CD8-positive, alpha-beta memory T cell (primary cell): ENCODE measurements at places on chromosomes 7 and 10. TPM values are rescaled to one million over a fixed set of nuclear protein-coding genes. Genes with fewer than 3 reads are reported as not detected.

The OPN4 gene
- not detected for total RNA-seq

The ITPRID1 gene
- not detected for total RNA-seq

DNA sequence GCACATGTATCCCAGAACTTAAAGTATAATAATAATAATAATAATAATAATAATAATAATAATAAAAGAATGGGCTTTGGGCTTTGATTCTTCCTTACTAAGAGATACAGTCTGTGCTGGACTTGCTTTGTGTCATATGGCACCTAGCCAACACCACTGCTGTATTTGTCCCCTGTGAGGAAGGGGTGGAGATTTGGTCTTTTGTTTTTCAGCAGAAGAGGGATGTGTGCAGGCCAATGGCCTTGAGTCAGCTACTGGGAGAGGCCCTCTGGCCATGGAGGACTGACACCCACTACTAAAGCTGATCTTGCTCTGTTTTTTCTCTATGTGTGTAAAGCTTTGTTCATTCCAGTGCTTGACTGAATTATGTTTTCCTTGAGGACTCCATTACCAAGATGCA lies 573.0 kb upstream of the PCDH15 start:
- H3K4me1 ChIP-seq: no peaks in the 10 kb centered on the region
- no peaks in the 10 kb centered on the region for H3K36me3 ChIP-seq
- H3K27ac ChIP-seq: no peak overlapping the region
- no peak for DNase-seq
- H3K4me3 ChIP-seq: no peak overlapping the region
- no peaks in the 10 kb centered on the region for H3K27me3 ChIP-seq

DNA sequence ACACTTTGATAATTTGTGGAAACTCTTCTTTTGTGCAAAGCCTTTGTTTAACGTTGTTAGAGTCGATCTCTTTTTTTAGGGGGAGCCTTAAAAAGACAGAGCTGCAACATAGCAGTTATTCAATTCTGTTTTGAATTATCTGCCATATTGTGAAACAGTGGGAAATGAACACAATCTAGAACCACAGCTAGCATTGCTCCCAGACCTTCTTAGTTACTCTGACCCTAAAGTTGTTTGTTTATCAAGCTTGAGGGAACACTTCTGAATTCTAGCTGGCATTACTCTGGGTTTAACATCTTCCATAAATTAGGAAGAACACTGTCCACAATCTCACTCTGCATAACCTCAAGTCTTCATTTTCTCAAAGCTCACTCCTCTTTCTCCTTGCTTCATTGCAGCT lies 217.7 kb downstream of the PRKG1 start:
- no peak overlapping the region for H3K27ac ChIP-seq
- no peak overlapping the region for H3K4me3 ChIP-seq
- H3K36me3 ChIP-seq: no peaks in the 10 kb centered on the region
- H3K4me1 ChIP-seq: no peaks in the 10 kb centered on the region
- H3K27me3 ChIP-seq: no peaks in the 10 kb centered on the region

DNA sequence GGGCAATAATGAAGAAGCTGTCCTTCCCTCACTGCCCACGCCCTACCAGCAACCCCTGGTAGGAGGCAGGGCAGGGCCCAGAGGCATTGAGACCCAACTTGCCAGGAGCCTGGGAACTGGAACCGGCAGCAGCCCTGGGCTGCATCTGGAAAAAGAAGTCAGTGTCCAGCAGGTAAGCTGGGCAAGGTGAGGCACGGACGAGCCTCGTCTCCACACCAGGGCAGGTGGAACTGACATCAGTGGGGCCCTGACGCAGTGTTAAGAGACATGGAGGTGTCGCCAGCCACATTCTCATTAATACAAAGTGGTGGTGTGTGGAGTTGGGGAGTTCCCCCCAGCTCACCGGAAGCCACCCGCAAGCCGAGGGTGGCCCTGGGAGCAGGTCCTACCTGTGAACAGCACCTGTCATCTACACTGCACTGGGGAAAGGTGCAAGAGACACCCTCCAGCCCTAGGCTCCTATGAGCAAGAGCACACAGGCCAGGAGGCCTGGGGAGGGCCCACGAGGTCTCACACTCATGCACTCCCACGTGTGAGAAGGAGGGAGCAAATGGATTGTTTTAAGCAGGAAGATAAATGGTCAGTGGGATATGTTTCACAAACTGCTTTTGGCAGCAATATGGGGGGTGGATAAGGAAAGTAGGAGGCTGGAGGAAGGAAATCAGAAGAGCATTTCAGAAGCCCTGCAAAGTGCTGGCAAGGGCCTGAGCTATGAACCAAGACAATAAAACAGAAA lies 53.6 kb downstream of the COBL start:
- no peaks in the 10 kb centered on the region for H3K36me3 ChIP-seq
- DNase-seq: no peak
- no peak overlapping the region for H3K27ac ChIP-seq
- no peaks in the 10 kb centered on the region for H3K27me3 ChIP-seq

DNA sequence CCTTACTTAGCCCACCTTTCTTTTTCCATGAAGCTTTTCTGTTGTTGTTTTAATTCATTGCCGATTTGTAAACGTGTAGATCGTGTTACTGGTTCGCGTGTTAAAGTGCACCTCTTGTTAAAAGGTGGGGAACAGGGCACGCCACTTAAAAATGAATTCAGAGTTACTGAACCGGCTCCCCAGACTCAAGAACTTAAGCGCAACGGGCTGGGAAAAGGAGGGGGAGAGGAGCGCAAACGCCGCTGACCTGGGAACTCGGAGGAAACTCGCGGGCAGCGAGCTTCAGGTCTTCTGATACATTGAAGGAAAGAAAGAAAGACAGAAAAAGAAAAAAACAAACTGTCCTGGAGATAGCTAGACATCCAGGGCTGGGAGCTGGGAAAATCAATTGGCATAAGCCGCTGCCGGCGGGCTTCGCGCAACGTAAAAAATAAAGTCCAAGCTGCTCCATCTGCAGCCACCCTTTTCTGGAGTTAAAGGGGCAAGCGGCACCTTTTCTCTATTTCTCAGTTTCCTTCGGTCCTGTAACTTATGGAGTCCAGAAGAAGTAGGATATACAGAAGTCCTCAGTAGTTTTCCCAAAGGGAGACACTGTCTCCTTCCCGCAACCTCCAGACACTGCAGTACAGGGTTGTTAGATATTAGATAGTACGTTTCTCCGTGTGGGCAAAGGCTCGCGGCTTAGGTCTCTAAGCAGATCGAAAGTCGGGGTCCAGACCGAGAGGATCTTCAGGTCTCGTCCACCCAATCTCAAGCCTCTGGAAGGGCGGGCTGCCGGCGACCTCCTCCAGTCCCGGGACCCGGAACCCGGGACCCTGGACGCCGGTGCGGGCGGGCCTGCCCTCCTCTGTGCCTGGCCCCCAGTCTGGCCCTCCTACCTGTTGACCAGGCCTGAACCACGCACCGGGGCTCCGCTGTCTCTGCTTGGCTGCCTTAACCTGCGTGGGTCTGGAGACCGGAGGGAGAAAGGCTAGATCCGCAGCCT lies 1.8 kb upstream of the DLX6 start:
- H3K36me3 ChIP-seq: no peaks in the 10 kb centered on the region
- DNase-seq: no peak
- H3K4me1 ChIP-seq: peaks cover 18% of the 10 kb centered on the region
- no peak overlapping the region for H3K4me3 ChIP-seq
- no peak overlapping the region for H3K27ac ChIP-seq
- peaks cover 72% of the 10 kb centered on the region for H3K27me3 ChIP-seq

The SLF2 gene
- 36.1 TPM for total RNA-seq

DNA sequence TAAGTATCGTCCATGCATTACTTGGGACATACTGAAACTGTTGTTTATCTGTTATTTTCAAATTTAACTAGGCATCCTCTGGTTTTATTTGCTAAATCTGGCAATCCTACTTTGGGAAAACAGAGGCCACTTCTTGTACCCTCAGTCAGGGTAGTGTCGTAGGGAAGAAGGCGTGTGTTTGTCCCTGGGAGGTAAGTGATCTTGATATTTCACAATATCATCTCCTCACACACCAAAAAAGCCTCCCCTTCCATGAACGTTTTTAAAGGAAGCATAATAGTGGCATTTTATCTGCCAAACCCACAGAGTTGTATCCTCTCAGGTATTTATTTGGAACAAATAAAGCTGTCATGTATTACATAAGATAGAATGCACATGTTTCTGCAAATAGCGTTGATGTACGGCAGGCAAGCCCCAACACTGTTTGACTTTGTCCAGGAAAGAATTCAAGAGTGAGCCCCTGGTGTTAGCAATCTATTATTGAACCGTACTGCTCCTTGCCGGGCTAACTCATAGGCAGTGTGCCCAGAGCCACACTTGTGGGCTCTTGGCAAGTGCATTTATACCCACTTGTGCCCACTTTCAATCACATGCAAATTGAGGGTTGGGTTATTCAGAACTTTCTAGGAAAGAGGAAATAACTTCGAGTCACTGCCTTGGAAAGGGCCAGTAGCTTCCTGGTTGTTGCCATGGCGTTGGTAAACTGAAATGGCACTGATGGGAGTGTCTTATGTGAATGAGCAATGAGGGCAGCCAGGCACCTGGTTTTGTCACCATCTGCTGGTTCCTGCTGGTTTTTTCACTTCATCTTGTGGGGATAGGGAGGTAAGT lies 266.0 kb downstream of the USP6NL start:
- H3K4me1 ChIP-seq: no peaks in the 10 kb centered on the region
- no peaks in the 10 kb centered on the region for H3K36me3 ChIP-seq
- H3K27me3 ChIP-seq: no peaks in the 10 kb centered on the region
- H3K4me3 ChIP-seq: no peak overlapping the region
- no peak overlapping the region for H3K27ac ChIP-seq
- DNase-seq: no peak

The MRPS24 gene
- total RNA-seq: 140 TPM

DNA sequence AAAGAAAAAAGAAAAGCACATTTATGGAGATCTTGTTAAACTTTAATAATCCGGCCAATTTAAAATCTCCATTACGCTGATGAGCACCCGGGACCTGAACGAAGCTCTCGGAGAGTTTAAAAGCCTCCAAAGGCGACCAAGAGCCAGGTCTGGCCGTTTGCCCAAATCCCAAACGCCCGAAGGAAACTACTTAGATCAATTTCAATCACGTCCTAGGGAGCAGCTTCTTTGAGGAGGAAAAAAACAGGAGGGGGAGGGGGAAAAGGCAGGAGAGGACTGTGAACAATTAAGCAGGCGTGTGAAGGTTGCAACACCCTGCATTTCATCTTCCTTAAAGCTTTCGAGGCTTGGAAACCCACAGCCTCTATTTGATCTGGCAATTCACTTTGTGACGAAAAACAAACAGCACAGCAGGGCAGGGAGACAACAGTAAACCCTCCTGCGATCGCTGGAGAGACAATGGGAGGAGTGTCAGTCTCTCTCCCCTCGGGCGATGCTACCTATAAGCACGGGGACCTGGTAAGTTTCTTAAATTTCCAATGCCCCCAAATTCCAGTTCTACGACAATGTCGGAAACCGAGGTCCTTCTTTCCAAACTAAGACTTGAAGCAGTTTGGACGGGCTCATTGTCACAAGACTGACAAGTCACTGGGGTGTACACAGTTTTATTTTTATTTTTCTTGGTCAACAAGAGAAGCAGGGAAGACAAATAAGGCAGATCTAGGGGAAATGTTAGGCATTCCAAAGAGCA lies 1.2 kb downstream of the KLF6 start:
- H3K27me3 ChIP-seq: no peaks in the 10 kb centered on the region
- peak overlapping the region; percentile 93 for H3K4me3 ChIP-seq
- H3K27ac ChIP-seq: peak overlapping the region; percentile 100
- H3K36me3 ChIP-seq: peaks cover 31% of the 10 kb centered on the region

The PAPOLB gene
- not detected for total RNA-seq
